Naive thymus-derived CD8-positive, alpha-beta T cell (primary cell): ENCODE measurements at places on chromosomes 1 and 21. TPM values are rescaled to one million over a fixed set of nuclear protein-coding genes. Genes with fewer than 3 reads are reported as not detected.

Gene NHLH2
- not detected for total RNA-seq

Gene ROR1
- 0.44 TPM for total RNA-seq

DNA sequence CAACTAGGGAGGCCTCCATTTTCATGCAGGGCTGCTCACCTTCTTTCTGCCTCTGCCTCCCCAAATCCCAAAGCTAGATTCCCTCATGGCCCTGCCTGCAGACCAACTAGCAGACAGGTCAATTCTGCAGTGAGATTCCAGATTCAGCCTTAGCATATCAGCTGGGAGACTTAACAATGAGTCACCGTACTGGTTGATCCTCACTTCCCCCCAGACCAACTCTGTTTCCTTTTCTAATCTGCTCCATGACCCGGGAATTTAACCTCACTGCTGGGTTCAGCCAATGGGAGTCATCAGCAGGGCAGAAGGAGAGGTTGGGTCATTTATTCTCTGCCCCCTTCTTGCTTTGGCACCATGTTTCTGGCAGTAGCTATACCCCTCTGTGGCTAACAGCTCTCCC is 140.6 kb upstream of the GRIK3 start:
- H3K27me3 ChIP-seq = peaks cover 52% of the 10 kb centered on the region
- no peaks in the 10 kb centered on the region for H3K4me1 ChIP-seq
- no peak for DNase-seq
- no peaks in the 10 kb centered on the region for H3K36me3 ChIP-seq
- H3K4me3 ChIP-seq = no peak overlapping the region

Gene KPRP
- total RNA-seq = not detected

Gene DNAJB4
- total RNA-seq = 23.0 TPM

Gene RUNX3
- total RNA-seq = 95.3 TPM

- peaks cover 1% of the 10 kb centered on the region for H3K4me1 ChIP-seq
- no peak overlapping the region for H3K4me3 ChIP-seq
- no peak overlapping the region for H3K27ac ChIP-seq
Observed at GRCh38 chr1:43143441-43143888, 28.6 kb downstream of the EBNA1BP2 start.

Gene OR2T2
- not detected for total RNA-seq

Gene DNAH14
- total RNA-seq = not detected

GRCh38 chr1:34743775-34744174 is 11.1 kb upstream of the GJB5 start:
- H3K4me1 ChIP-seq = no peaks in the 10 kb centered on the region
- DNase-seq = no peak
- no peak overlapping the region for H3K4me3 ChIP-seq
- H3K27me3 ChIP-seq = peaks cover 8% of the 10 kb centered on the region
- no peak overlapping the region for H3K27ac ChIP-seq
- no peaks in the 10 kb centered on the region for H3K36me3 ChIP-seq

Gene PDZK1
- total RNA-seq = not detected

Gene AQP10
- not detected for total RNA-seq

- no peak for DNase-seq
- no peak overlapping the region for H3K27ac ChIP-seq
- H3K4me3 ChIP-seq = no peak overlapping the region
- peaks cover 10% of the 10 kb centered on the region for H3K4me1 ChIP-seq
Observed at GRCh38 chr1:211267204-211267857, 8.2 kb downstream of the RCOR3 start.

Gene S100A3
- not detected for total RNA-seq

Gene EYA3
- total RNA-seq = 22.8 TPM

DNA sequence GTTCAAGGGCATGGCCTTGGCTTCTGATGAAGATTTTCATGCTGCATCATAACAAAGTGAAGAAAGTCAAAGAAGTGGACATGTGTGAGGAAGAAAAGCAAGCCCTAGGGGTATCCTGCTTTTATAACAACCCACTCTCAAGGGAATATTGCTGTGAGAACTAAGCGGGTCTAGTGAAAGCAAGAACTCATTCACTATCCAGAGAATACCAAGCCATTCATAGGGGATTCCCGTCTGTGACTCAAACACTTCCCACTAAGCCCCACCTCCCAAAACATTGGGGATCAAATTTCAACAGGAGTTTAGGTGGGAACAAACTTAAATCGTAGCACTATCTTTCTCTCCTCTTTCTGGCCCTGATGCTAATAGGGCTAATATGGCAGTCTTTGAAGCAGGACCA is 98.5 kb upstream of the CTTNBP2NL start:
- no peak overlapping the region for H3K27ac ChIP-seq
- H3K27me3 ChIP-seq = peaks cover 11% of the 10 kb centered on the region
- H3K4me1 ChIP-seq = no peaks in the 10 kb centered on the region

Gene BEND5
- 12.8 TPM for total RNA-seq

Gene KRTAP10-3
- not detected for total RNA-seq

DNA sequence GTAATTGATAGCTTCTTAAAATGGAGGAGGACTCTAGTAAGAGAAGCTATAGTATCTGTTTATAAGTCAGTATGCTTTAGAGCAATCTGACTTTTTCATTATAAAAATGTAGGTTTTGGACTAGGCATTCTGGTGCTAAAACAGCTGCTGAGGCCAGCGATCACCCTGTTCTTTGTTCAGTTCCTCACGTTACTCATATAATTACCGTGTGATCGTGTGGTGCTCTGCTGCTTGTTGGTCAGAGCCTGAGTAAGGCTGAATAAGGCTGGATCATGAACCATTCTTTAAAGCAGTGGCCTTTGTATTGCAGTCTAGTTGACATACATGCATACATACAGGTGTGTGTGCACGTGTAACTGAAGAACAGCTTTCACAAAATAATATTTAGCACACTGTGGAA is 25.2 kb downstream of the CDC42 start:
- peaks cover 94% of the 10 kb centered on the region for H3K4me1 ChIP-seq
- H3K27ac ChIP-seq = peak overlapping the region; percentile 59
- H3K27me3 ChIP-seq = no peaks in the 10 kb centered on the region
- H3K36me3 ChIP-seq = peaks cover 85% of the 10 kb centered on the region
- no peak for DNase-seq
- H3K4me3 ChIP-seq = peak overlapping the region; percentile 66

- no peak for DNase-seq
- H3K4me1 ChIP-seq = peaks cover 2% of the 10 kb centered on the region
- H3K27ac ChIP-seq = no peak overlapping the region
- H3K36me3 ChIP-seq = peaks cover 29% of the 10 kb centered on the region
Observed at GRCh38 chr1:103514920-103515503, 10.5 kb upstream of the RNPC3 start.

DNA sequence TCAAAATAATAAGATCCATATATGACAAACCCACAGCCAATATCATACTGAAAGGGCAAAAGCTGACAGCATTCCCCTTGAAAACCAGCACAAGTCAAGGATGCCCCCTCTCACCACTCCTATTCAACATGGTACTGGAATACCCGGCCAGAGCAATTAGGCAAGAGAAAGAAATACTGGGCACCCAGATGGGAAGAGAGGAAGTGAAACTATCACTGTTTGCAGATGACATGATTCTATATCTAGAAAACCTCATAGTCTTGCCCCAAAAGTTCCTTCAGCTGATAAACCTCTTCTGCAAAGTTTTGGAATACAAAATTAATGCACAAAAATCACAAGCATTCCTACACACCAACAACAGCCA is 442.7 kb downstream of the PTBP2 start:
- no peaks in the 10 kb centered on the region for H3K4me1 ChIP-seq
- DNase-seq = no peak
- no peak overlapping the region for H3K27ac ChIP-seq
- H3K36me3 ChIP-seq = peaks cover 59% of the 10 kb centered on the region

Gene HHIPL2
- total RNA-seq = 0.60 TPM

Gene INAVA
- not detected for total RNA-seq

- DNase-seq = no peak
- H3K4me3 ChIP-seq = no peak overlapping the region
- H3K4me1 ChIP-seq = peaks cover 2% of the 10 kb centered on the region
- peaks cover 89% of the 10 kb centered on the region for H3K36me3 ChIP-seq
- H3K27ac ChIP-seq = no peak overlapping the region
Observed at GRCh38 chr1:29148656-29149491, 25.2 kb upstream of the TMEM200B start.

GRCh38 chr1:100699744-100700143 is 19.8 kb upstream of the VCAM1 start:
- H3K4me3 ChIP-seq = no peak overlapping the region
- H3K27me3 ChIP-seq = peaks cover 18% of the 10 kb centered on the region
- H3K36me3 ChIP-seq = peaks cover 29% of the 10 kb centered on the region
- no peak overlapping the region for H3K27ac ChIP-seq
- DNase-seq = no peak

DNA sequence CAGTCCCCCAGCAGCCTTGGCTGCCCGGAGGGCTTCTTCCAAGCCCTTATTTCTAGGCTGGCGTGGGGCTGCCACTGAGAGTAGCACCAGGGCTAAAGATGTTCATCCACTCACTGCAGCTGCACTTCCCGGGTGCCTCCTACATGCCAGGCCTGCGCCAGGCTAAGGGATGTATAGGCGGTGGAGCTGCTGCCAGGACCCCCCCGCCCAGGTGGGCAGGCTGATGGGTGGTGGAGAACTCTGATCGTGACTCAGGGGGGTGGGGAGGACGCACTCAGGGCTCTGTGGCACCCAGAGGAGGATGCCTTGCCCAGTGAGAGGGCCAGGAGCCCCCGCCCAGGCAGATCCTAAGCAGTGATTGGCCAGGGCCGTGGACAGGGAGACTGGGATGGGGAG is 34.1 kb downstream of the CFAP74 start:
- no peak for DNase-seq
- H3K27me3 ChIP-seq = peaks cover 2% of the 10 kb centered on the region
- H3K36me3 ChIP-seq = no peaks in the 10 kb centered on the region
- no peak overlapping the region for H3K4me3 ChIP-seq
- no peak overlapping the region for H3K27ac ChIP-seq

Gene RGS13
- not detected for total RNA-seq

GRCh38 chr1:34982820-34983376 is 2.2 kb downstream of the TMEM35B start:
- H3K27me3 ChIP-seq = no peaks in the 10 kb centered on the region
- peaks cover 62% of the 10 kb centered on the region for H3K4me1 ChIP-seq

- H3K27ac ChIP-seq = peak overlapping the region; percentile 86
- H3K4me3 ChIP-seq = no peak overlapping the region
- peaks cover 24% of the 10 kb centered on the region for H3K36me3 ChIP-seq
- no peaks in the 10 kb centered on the region for H3K4me1 ChIP-seq
- no peak for DNase-seq
Observed at GRCh38 chr1:233240829-233241682, 54.5 kb downstream of the PCNX2 start.

Gene KCNK2
- total RNA-seq = not detected

DNA sequence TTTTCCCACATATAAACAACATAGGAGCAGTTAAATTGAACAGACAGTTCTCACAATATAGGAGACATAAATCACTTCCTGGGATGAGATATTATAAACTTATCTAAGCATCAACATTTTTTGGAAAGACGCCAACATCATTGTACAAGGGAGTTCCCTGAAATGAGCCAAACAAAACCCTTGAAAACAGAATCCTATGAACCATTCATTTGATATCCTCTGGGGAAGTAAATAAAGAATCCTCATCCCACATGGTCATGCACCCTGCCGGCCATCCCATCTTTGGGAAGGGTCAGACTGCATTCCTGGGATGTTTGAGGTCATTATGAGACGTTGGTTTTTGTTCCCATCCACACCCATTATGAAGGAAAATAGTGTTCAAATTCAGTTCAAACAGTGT is 111.8 kb upstream of the USP25 start:
- H3K27me3 ChIP-seq = no peaks in the 10 kb centered on the region
- H3K4me1 ChIP-seq = no peaks in the 10 kb centered on the region
- no peak overlapping the region for H3K4me3 ChIP-seq
- H3K36me3 ChIP-seq = no peaks in the 10 kb centered on the region
